Stimulated activated CD8-positive, alpha-beta memory T cell treated with anti-CD3 and anti-CD28 coated beads, Interleukin-4, amount 100 ng/mL, for 1 hour (primary cell): ENCODE measurements at places on chromosomes 1 and 21.

- DNase-seq, result no peak
Measured at GRCh38 chr21:38768471-38769063, 37.2 kb upstream of the ETS2 start.

DNA sequence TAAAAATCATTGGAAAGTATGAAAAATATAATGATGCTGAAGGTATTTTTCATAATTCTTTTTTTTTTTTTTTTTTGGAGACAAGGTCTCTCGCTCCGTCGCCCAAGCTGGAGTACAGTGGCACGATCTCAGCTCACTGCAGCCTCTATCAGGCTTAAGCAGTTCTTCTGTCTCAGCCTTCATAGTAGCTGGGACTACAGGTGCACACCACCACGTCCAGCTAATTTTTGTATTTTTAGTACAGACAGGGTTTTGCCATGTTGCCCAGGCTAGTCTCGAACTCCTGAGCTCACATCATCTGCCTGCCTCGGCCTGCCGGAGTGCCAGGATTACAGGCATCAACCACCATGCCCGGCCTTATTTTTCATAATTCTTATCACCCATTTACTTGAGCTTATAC is 13.3 kb downstream of the SMAP2 start:
- no peak for DNase-seq

GRCh38 chr1:40232444-40232843 is 15.3 kb upstream of the TMCO2 start:
- DNase-seq, result no peak

- DNase-seq, result no peak
Measured at GRCh38 chr1:90190523-90190922, 195.6 kb downstream of the ZNF326 start.

DNA sequence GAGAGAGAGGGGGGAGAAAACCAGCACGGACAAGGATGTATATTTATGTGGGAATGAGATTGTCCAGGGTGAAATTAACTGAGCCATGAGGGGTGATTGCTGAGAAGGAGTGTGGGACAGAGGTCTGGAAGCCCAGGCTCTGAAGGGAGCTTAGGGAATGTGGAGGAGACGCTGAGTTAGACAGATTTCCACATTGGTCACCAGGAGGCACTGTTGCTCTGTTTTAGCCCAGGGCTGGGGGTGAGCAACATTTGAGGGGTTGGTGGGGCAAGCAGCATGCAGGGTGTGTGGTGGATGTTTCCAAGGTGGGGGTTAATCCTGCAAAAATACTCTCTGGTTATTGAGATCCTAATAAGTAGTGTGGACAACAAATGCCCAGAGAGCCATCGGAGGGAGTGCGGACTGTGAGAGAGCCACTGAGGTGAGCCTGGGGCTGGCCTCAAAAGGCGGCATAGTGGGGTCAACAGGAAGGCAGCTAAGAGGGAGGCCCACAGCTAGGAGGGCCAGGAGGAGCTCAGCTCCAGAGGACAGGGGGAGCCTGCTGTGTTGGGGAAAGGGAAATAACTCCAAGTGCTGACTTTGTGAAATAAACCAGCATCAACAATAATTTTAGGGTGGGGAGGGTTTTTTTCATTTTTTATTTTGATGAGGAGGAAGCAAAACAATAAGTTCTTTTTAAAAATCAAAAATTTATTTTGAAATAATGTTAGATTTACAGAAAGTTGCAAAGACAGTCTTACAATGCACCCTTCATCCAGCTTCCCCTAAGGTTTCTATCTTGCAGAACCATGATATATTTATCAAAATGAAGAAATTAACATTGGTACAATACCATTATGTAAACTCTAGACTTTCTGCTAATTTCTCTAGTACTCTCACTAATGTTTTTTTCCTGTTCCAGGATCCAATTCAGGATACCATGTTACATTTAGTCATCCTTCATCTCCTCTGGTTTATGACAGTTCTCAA is 82.8 kb upstream of the CD34 start:
- DNase-seq, result no peak

- DNase-seq, result no peak
Measured at GRCh38 chr1:222852326-222852725, 37.5 kb downstream of the DISP1 start.

GRCh38 chr1:166865926-166866325 is 10.1 kb downstream of the TADA1 start:
- DNase-seq, result no peak

DNA sequence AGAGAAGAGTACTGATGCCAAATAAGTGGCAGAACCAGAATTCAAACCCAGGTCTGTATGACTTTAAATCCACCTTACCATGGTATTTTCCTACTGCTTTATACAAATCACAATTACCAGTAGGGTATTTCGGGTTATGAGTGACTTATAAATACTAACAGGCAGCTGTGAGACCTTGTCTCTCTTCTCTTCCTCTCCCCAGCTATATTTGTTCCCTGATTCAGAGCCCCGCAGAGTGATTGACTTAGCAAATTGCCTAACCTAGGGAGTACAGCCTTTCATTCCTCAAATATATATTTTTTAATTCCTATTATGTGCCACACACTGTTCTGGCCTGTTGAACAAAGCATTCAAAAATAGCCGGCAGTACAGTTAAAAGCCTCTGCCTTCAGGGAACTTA is 168.0 kb downstream of the CLEC20A start:
- DNase-seq, result no peak

- no peak for DNase-seq
Measured at GRCh38 chr21:42658320-42659105, 5.1 kb downstream of the PDE9A start.

- DNase-seq, result no peak
Measured at GRCh38 chr1:229406798-229407197, 27.1 kb downstream of the ACTA1 start.
